ENCODE measurements at places on chromosomes 1 and 21.
A peak's percentile ranks its signal among the peaks of the same experiment; 100 is the strongest.

GRCh38 chr1:8687538-8687937 is 129.9 kb downstream of the RERE start:
- DNase-seq = no peak

GRCh38 chr1:200714504-200715187 is 24.0 kb upstream of the CAMSAP2 start:
- DNase-seq = no peak

DNA sequence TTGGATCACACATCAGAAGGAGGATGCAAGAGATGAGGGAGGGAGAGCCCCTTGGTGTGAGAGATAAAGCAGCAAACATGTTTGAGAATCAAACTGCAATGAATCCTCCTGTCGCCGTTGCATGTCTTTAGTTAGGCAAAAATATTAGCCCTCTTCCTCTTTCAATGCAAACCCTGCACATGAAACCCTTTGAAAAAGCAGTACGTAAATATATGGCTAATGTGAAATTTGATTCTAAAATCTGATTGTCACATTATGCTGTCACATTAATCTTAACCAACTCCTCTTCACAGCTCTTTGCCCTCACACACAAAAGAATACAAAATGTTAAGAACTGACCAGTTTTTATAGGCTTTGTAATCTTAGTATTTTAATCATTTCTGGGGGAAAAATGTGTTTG is 63.4 kb downstream of the WDR64 start:
- no peak for DNase-seq

DNA sequence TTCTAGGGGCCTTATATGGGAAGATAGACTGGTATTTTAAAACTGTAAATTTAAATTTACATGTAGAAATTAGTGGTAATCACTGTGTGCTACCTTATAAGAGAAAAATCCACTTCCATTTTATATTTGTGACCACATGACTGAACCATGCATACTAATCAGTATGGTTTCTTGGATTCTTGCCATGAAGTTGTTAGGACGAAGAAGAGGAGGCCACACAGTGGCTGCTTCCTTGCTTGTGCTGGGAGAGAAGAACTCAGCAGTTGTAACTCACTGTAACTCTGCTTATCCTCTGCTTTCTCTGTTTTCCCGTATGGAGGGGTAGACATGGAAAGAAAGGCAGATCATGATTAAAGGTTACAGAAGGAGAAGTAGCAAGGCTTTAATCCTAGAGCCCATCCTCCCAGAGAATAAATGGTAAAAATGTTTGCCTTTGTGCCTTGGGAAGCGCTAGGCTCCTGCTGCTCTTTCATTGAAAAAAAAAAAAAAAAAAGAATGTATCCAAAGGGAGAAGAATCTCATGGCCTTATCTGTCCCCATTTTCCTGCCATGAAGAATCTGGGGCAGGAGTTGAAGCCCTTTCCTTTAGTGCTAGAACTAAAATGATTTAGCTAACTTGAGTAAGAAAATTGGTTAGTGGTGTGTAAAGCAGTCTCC is 32.4 kb downstream of the KCTD3 start:
- no peak for DNase-seq

DNA sequence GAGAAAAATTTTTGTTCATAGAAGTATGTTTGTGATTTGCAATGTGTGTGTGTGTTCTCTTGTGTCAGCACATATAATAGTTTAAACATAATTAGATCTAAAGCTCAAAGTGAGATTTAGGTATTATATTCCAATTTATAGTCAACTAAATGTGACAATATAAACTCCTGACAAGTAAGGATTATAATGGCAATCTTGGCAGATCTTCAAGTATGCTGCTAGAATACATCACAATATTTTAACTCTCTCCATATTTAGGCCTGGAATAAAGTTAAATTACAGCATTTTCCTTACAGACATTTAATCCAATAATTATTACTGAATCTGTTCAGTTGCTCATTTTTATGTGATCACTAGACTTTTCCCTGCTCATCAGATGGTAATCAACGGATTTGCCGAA is 65.8 kb downstream of the LYPLAL1 start:
- DNase-seq = no peak

DNA sequence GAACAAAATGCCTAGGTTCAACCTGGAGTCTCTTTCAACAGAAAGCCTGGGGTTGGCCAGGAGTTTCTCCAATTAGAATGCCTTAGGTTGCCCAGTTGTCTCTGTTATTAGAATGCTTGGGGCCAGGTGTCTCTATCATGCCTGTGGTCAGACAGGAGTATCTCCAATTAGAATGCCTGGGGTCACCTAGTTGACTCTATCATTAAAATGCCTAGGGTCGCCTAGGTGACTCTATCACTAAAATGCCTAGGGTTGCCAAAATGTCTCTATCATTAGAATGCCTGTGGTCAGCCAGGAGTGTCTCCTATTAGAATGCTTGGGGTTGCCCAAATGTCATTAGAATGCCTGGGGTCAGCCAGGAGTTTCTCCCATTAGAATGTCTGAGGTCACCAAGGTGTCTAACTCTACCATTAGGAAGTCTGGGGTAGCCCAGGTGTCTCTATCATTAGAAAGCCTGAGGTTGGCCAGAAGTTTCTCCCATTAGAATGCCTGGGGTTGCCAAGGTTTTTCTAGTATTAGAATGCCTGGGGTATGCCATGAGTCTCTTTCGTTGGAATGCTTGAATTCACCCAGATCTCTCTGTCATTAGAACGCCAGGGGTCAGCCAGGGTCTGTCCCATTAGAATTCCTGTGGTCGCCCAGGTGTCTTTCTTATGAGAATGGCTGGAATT is 57.9 kb downstream of the RNF187 start:
- DNase-seq = no peak

DNA sequence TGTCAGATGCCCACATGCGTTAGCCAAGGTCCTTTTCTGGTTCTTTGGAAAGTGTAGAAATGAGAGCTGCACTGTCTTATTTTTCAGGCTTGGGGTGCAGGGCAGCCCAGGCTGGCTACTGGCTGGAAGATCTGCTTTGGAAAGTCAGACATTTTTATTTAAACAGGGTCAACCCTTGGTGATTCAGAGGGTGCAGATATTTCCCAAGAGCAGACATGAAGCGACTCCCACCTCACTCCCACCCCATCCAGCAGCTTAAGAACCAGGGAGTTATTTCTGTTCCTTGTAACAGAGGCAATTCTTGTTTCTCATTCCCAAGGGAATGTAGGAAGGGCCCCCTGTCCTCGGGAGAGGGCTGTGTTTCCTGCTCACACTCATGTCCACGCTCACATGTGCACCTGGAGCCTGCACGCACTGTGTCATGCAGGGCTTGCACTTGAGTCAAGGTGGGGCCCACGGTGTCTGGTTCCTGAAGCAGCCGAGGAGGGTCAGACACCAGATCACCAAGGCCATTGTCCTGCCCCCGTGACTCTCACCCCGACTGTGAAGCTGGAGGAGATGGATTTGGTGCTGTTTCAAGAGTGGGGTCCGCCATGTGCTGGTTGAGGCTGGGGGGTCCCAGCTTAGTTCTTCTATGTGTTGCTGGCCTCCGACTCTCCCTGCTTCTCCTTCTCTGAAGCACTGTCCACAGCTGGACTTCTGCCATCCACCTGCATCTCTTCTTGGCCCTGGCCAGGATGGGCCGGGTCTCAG is 992 bp downstream of the S100A7A start:
- no peak for DNase-seq

- no peak for DNase-seq
Observed at GRCh38 chr1:76106251-76106650, 31.7 kb downstream of the ST6GALNAC3 start.

DNA sequence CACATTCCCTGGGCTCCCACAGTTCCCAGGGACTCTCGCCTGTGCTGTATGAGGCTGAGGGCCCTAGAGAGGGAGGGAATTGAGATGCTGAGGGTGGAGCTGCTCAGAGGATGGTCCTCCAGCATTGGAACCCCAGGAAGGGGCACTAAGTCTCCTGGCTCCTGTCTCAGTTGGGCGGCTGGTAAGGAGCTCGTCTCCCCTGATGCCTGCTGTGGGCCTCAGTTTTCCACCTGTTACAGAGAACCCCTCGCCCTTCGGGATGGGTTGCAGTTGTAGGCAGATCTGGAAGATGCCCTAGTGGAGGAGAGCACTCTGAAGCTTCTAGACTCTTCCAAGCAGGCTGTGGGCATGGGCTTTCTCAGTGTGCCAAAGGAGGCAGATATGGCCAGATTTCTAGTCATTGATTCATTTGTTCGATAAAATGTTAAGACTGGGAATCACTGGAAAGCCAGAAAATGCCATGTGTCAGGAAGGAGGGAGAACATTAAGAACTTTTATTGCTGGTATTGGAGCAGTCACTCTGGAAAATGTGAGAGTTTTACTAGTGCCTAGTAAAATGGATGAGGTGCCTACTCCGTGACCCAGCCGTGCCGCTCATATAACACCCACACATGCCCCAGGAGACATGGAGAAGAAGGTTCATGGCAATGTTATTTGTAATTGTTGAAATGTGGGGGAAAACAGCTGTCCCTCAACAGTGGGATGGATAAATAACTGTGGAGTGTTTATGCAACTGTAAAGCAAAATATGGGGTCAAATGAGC is 828 bp upstream of the MYBPH start:
- DNase-seq = no peak

GRCh38 chr1:25148673-25149300 is 83.5 kb downstream of the SYF2 start:
- DNase-seq = peak; percentile 36

GRCh38 chr21:22711636-22712035 is 1713.4 kb downstream of the NCAM2 start:
- DNase-seq = no peak

DNA sequence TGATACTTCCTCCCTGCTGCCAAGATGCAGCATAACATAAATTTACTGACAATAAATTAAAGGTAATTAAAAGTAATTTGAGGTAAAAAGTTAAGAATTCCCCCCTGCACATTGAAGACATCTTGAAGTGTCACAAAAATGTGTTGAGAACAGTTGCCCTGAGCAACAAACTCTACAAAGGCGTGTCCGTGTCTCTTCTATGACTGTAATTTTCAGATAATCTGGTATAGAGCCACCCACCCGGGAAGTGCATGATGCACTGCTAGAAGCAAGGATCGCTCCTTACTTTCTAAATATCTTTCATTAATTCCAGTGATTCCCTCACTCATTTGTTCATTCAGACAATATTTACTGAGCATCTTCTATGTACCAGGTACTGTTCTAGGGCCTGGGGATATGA is 11.0 kb upstream of the CASQ1 start:
- DNase-seq = no peak

- DNase-seq = no peak
Observed at GRCh38 chr21:35491114-35491513, 442.0 kb upstream of the RUNX1 start.

- DNase-seq = peak; percentile 39
Observed at GRCh38 chr1:68442822-68443556, 6.8 kb downstream of the RPE65 start.

GRCh38 chr21:34670220-34670961 is 1.6 kb downstream of the CLIC6 start:
- DNase-seq = no peak

GRCh38 chr1:12314333-12314903 is 84.6 kb downstream of the VPS13D start:
- DNase-seq = no peak

DNA sequence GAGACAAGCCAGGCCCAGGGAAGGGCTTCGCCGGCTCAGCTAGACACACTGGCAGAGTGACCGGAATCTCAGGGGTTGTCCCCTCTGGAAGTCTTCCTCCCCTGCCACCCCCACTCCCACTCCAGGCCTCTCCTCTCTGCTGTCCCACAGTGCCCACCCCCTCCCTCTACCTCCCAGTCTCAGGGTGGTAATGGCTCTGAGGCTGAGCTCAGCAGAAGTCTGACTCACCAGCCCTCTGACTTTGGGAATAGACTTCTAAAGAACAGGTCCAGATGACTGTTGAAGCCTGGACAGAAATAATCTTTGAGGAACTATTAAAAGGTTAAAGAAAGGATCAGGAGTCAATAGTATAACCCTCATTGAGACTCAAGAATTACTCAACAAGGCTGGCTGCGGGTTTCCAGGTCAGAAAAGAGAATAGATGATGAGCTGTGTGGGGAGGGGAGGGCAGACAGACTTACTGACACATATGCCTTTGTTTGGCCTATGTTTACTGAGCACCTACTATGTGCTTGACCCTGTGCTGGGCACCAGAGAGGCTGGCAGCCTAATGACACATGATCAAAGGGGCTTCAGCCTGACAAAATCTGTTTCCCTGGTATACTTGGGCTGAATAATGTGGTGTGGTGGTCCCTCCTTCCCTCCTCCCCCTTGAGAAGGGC is 8.2 kb downstream of the HCRTR1 start:
- no peak for DNase-seq

DNA sequence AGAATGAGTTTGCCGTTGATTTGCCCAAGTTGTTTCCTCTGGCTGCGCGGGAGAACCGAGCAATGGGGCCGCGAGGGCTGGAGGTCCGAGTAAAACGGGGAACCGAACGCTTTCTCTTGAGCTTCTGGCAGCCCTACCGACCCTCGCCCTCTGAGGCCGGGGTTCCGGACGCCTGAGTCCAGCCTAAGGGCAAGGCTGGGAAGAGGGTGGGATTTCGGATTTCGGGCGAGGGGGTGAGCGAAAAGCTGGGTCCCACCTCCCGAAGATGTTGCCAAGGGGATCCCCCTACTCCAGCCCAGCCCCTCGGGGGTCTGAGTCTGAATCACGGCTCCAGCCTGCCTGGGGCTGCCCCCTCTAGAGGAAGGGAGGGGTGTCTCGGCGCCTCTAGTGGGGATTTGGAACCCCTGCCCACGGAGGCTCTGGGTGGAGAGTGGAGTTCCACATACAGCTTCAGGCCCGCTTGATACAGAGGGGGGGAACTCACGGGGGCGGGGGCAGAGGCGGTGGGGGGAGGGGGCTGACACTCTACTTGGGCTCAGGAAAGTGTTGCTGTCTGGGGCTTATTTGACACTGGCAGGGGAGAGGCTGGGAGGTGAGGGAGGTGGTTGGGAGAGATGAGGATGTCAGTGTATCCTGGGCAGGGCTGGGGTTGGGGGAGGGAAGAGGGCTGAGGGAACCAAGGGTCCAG is 617 bp downstream of the KIRREL1 start:
- DNase-seq = no peak

All from NT2/D1 (cell line).